ENCODE measurements at places on chromosomes 3 and 15. TPM values are rescaled to one million over a fixed set of nuclear protein-coding genes. Genes with fewer than 3 reads are reported as not detected.

GRCh38 chr3:155096303-155097008, 16.3 kb downstream of the MME start:
- no peak for DNase-seq

DNA sequence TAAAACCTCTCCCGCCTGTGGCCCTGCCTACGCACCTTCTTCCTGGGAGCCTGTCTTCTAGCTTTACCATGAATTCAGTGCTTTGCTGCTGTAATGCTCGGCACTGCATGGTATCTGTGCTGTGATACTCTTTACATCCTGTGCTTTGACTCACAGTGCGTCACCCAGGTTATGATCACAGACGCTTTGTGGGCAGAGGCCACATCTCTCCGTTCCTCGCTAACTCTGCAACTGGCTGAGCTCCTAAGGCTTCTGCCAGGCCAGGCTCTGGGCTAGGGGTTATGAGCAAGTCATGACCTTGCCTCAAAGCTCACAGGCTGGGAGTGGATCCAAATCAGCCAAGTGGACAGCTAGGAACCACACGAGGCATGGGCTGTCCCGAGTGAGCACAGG, 23.2 kb downstream of the SPTBN5 start:
- no peak for DNase-seq

- no peak for DNase-seq
Measured at GRCh38 chr15:29522373-29523276, 253.0 kb upstream of the NSMCE3 start.

DNA sequence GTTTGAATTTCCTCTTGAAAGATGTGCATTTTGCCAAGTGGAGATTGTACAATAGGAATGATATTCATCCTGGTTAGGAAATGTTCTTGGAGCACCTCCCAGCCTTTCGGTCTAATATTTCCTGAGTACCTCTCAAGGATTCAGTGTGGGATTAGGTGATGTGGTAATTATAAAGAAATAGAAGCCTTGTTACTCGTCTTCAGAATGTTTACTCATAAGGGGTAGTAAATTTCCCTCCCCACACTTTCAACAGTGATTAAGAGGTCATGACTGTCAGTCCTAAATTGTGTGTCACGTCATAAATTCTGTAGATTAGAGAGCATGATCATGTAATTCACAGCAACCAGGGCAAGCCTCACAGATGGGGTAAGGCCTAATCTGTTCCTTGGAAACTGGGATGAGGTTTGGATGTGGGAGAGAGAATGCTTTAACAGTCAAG, 633.1 kb upstream of the TBL1XR1 start:
- DNase-seq, result no peak

GRCh38 chr3:194588236-194588635, 45.0 kb downstream of the TMEM44 start:
- DNase-seq, result no peak

DNA sequence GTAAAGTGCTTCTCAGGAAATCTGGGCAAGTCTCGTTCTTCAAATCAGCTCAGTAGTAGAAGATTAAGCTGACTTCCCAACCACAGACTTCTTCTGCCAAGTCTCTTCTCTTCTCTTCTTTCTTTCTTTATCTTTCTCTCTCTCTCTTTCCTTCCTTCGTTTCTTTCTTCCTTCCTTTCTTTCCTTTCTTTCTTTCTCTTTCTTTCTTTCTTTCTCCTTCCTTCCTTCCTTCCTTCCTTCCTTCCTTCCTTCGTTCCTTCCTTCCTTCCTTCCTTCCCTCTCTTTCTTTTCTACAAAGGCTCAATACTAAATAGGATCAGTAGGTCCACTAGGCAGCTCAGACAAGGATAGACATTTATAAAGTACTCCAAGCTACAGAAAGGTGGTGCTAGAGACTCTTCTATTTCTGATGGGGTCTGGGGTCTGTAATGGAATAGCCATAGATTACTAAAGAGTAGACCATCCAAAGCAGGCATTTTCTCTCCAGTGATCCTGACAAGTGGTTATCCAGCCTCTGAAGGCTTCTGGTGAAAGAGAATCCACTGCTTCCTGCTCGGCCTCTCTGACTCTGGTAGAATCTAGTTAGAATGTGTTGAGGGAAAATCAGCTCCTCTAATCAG, 100.8 kb downstream of the TPRG1 start:
- no peak for DNase-seq

DNA sequence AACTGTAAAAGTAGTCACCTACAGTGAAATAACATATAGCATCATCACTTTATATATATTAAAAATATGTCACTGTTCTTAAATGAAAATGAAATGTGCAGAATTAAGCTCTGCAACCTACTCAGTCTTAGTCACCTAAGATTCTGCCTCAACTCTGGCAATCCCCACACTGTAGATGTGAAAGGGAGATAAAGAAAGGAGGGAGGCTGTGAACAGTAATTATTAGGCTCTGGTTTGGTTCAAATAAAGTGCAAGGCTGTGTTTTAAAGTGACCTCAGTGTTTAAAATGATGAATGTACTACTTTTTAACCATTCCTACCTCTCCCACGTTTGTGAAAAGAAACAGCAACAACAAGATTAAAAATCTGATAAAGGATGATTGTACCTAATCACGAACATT, 72.2 kb downstream of the ATP8B4 start:
- DNase-seq, result no peak

DNA sequence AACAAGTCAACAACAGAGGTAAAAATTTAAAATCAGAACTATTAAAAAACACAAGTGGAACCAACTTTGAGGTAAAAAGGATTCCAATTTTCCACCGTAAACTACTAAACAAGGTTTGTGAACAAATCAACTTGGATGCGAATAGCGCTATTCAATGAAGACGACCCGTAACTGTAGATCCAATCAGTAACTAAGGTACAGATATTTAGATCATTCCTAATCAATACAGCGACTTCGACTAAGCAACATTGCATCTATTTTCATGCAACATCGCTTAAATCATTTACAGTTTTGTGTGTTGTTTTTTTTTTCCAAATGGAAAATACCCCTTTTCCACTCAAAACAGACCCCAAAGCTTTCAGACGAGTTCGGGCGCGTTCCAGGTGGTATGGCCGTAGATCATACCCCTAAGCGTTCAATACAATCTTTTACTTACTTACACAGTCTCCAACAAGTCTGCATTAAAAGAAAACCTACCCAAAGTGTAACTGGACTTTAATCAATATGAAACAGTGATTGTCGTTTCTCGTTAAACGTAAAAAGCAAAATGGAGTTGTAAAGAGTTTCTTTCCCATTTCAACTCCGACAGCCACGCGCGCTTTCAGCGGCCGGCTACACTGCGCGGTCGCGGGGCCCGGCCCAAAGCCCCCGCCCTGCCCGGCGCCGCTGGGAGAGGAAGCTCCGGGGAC, 786 bp downstream of the RHOA start:
- DNase-seq, result no peak

GRCh38 chr15:69037482-69037881, 23.0 kb downstream of the NOX5 start:
- no peak for DNase-seq

GRCh38 chr3:176579711-176580185, 617.5 kb downstream of the TBL1XR1 start:
- DNase-seq, result no peak

DNA sequence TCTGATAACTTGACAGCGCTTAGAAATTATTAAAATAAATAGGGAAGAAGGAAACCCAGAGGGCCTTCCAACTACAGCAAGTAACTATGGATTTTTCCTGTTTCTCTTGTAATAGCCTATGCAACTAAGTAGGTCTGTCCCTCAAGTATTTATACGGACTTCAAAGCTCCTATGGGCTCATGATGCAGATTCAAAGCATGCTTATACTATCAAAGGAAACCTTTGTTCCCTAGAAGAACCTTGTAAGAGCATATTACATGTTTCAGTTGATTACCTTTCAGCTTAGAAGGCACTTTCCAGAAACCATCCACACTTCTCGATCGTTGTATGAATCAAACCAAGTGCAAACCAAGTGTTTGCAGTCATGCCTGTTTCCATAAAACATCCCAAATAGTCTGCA, 158.8 kb downstream of the ALCAM start:
- DNase-seq, result no peak

GRCh38 chr3:67593761-67594234, 60.6 kb downstream of the SUCLG2 start:
- DNase-seq, result no peak

GRCh38 chr15:74901612-74902063, 5.0 kb downstream of the FAM219B start:
- DNase-seq, result peak; percentile 61

- peak; percentile 15 for DNase-seq
Measured at GRCh38 chr3:29410220-29410619, 129.3 kb downstream of the RBMS3 start.

- no peak for DNase-seq
Measured at GRCh38 chr3:11168881-11169805, 14.8 kb downstream of the HRH1 start.

- DNase-seq, result no peak
Measured at GRCh38 chr15:80127911-80128310, 24.9 kb upstream of the FAH start.

DNA sequence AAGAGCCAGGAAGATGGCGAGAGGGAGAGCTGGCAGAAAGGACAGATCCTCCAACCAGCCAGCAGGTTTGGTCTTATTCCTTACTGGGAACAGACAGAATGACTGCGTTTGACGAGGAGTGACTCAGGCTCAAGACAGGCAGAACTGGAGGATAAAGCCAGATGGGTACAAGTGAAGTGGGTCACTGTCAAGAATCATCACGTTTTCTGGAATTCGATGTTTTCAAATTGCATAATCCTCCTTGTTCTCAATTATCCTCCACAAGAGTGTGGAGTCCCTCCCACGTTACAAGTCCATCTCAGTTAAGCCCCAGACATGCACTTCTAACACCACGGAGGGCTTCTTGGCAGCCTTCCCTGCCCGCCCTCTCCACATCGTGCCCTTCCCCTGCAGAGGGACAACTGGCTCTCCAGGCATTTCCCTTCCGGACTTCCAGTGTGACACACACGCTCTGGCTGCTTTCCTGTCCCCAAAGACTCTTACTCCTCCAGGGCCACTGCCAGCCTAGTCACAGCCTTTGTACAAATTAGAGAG, 183.1 kb downstream of the CHST2 start:
- DNase-seq, result no peak

- no peak for DNase-seq
Measured at GRCh38 chr3:140629357-140630137, 48.3 kb upstream of the TRIM42 start.

DNA sequence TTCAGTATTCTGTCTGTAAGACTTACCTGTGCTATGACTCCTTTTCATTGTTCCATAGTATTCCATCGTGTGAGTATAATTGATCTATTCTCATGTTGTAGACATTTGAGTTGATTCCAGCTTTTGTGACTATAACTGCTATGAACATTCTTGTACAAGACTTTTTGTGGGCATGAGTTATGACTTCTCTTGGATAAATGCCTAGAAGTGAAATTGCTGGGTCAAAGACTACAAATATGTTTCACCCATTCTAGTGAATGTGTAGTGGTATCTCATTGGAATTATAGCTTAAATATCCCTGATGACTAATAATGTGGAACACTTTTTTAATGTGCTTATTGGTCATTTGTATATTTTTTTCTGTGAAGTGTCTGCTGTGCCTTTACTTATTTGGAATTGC, 27.6 kb upstream of the NPHP3 start:
- no peak for DNase-seq

GRCh38 chr3:129758306-129758705, 135.2 kb downstream of the TMCC1 start:
- no peak for DNase-seq

- no peak for DNase-seq
Measured at GRCh38 chr3:33826688-33827087, 28.3 kb downstream of the PDCD6IP start.

- DNase-seq, result no peak
Measured at GRCh38 chr15:27965546-27965945, 133.6 kb downstream of the OCA2 start.

GRCh38 chr15:60374209-60374608, 23.6 kb downstream of the ANXA2 start:
- DNase-seq, result no peak

- no peak for DNase-seq
Measured at GRCh38 chr3:153967260-153967659, 153.9 kb upstream of the ARHGEF26 start.

GRCh38 chr3:71912839-71913495, 128.0 kb upstream of the PROK2 start:
- no peak for DNase-seq

DNA sequence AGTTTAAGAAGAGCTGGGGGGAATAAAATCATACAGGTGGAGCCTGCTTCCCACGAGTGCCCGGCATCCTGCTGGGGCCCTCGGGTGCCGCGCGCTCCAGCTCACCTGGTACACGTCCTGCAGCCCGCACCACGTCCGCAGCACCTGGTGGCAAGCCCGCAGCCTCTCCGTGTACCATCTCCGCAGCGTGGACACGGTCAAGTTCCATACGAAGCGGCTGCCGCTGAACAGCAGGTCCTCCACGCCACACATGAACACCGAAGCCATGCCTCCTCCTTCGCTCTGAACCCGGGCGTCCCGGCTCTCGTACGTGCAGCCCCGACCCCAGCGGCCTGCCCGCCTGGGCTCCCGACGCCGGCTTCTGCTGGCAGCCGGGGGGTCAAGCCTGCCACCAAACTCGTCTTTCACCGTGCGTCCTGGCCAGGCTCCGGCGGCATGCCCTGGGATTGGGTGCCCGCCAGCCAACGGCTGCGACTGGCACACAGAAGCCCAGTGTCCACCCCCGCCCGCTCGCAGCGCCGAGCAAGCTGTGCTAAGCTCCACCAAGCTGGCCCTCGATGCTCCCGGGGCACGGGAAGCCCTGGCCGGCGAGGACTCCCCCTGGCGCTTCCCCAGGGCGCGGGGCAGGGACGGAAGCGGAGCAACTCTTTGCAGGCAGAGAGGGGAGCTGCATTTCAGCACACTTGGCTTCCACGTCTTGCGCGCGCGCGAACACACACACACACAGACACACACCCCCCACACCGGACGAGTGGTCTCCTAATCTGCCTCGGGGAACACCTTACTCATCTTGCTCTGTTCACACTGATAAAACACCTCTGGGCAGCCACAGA, at the start of gene FRMD4B:
Gene FRMD4B (minus strand): TSS at position 366 of the 833 bp plus-strand sequence. CDS start 99 bp downstream, at position 267.
- peak; percentile 65 for DNase-seq

DNA sequence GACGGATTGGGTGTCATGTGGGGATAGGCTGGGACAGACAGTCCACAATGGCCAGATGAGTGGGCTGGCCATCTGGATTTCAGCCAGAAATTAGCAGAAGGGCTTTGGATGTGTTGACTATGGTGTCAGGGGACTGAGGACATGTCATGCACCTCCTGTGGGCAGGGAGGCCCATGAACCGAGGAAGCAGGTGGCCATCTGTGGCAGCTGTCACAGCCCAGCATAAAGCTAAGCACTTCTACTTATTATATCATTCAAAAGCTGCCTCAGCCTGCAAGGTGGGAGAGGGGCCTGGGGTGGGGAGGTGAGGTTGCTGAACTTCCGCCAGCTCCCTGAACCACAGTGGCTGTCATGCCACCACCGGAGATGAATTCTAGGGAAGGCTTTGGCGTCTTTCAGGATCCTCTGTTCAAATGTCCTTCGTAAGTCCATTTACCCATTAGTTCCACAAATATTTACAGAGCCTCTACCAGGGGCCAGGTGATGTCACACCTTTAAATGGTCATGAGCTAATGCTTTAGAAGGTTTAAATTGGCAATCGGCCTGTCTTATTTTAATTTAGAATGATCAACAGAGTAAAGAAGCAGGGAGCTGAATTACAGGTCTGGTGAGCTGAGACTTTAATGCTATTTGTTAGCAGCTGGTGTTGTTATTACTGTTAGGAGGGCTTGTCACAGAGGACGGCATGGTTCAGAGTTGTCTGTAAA, 23.6 kb upstream of the CAV3 start:
- peak; percentile 66 for DNase-seq

Gene CIDEC
- total RNA-seq, result not detected

Gene VEPH1
- 9.3 TPM for total RNA-seq

Gene NUP210
- total RNA-seq, result 2.4 TPM

Gene CNTN4
- total RNA-seq, result 23.0 TPM

Gene THPO
- 1.6 TPM for total RNA-seq

Gene CNTN6
- 23.2 TPM for total RNA-seq

Gene RASGRF1
- total RNA-seq, result 0.32 TPM

Gene CCR5
- total RNA-seq, result not detected
